Cardiac septum (tissue), 1 donor: ENCODE measurements at places on chromosomes 3 and 15. TPM values are rescaled to one million over a fixed set of nuclear protein-coding genes. Genes with fewer than 3 reads are reported as not detected.

ZNF80 gene
- total RNA-seq, result not detected

CD96 gene
- 0.57 TPM for total RNA-seq

SPG11 gene
- total RNA-seq, result 49.2 TPM

RASGRF1 gene
- 0.11 TPM for total RNA-seq

SLC35G2 gene
- 4.7 TPM for total RNA-seq

SPINK8 gene
- not detected for total RNA-seq

ENTPD3 gene
- total RNA-seq, result 0.38 TPM

RASSF1 gene
- 11.0 TPM for total RNA-seq

SHF gene
- total RNA-seq, result 4.2 TPM

COL6A6 gene
- 0.19 TPM for total RNA-seq

DGKG gene
- 48.7 TPM for total RNA-seq

UQCC5 gene
- total RNA-seq, result 52.9 TPM

C2CD4B gene
- total RNA-seq, result 1.7 TPM

TMEM45A gene
- total RNA-seq, result 4.8 TPM

EPHA3 gene
- 9.2 TPM for total RNA-seq

GOLGA8S gene
- 1.1 TPM for total RNA-seq

USP50 gene
- 1.5 TPM for total RNA-seq

LRRIQ4 gene
- not detected for total RNA-seq

FAM107A gene
- total RNA-seq, result 29.9 TPM
